NCI-H82 (cell line): ENCODE measurements at places on chromosomes 7 and 10.

GRCh38 chr7:136114966-136115762 lies 138.0 kb upstream of the MTPN start:
- DNase-seq = peak; percentile 72

DNA sequence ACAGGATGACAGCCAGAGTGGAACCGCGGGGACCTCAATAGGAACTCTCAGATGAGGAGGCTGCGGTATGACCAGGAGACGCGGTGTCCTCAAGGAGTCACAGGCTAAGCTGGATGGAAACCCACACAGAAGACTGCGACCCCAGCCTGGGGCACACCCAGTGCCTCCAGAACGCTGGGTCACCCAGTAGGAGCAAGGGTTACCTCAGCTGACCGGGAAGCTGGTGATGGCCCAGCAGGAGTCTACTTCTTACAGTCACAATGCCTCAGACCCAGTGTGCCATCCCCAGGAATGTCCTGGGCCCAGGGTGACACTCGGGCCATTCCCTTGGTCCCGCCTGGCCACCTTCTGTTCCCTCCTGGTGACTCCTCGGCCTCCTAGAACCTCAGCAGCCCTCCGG lies 29.9 kb downstream of the CNPY1 start:
- no peak for DNase-seq

GRCh38 chr7:2922348-2922691 lies 78.2 kb upstream of the GNA12 start:
- DNase-seq = no peak

- no peak for DNase-seq
Measured at GRCh38 chr10:28125701-28126100, 126.8 kb upstream of the ODAD2 start.

GRCh38 chr10:95364342-95364741 lies 73.5 kb upstream of the PDLIM1 start:
- no peak for DNase-seq

DNA sequence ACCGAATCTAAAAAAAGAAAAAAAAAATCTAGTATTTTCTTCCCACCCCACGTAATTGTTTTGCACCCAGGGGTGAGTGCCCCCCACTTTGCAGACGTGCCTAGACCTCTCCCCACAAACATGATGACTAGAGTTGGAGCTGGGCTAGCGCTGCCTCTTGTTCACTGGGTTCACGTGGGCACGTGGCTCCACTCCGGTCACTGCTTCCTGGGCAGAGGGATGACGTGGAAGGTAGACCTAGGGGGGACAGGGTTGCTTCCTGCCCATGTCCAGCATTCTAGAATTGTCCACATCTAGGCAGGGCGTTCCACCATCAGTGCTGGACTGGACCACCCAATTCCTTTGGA lies 861 bp upstream of the LIMK1 start:
- no peak for DNase-seq

- no peak for DNase-seq
Measured at GRCh38 chr7:101180130-101180755, at the start of gene NAT16. TSS of gene NAT16 (minus strand) at chr7:101180293. CDS start at chr7:101174807, 5,486 bp downstream.

GRCh38 chr7:101553018-101553770 lies 75.9 kb downstream of the MYL10 start:
- DNase-seq = no peak

- peak; percentile 46 for DNase-seq
Measured at GRCh38 chr10:99303899-99304861, 25.0 kb upstream of the CNNM1 start.

DNA sequence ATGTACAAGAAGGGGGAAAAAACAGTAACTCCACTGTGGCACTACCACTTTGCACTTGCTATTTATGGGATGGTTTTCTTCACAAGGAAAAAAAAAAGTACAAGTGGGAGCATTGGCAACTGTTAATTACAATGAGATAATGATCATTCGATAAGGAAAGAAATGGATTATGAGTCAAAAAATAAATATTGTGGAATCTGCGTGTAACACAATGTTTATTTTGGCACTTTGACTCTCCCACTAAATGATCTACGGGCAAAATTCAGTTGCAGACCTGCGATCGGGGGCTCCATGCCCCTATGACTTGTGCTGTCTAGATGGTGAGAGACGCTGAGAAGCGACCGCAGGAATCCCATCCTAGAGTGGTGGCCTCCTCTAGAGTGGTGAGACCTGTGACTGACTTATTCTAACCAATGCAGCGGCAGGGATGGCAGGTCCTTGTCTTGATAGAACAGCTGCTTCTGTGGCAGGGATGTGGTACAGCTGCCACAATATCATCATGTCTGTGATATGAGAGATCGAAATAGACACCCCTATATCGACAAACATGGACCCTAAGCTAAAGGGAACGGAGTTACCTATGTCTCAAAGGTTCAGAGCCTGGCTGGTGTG lies 345.0 kb upstream of the KLF6 start:
- no peak for DNase-seq

- DNase-seq = no peak
Measured at GRCh38 chr10:113322843-113323242, 230.0 kb upstream of the HABP2 start.

DNA sequence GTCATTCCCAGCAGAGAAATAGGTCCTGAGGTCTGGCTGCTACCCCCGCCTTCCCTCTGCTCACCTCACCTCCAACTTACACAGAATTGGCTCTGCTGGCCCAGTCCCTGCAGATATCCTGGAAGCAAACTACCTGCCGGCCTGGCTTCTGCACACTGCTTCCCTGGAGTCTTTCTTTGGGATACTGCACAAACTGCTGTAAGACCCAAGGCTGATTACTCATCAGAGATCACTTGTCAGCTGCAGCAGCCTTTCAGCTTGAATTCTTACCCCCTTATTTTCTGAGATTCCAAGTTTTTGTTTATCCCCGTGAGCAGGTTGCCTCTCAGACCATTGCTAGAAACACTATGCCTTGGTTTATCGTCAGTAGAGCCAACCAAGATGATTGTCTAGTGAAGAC lies 426.4 kb downstream of the PHTF2 start:
- DNase-seq = no peak

DNA sequence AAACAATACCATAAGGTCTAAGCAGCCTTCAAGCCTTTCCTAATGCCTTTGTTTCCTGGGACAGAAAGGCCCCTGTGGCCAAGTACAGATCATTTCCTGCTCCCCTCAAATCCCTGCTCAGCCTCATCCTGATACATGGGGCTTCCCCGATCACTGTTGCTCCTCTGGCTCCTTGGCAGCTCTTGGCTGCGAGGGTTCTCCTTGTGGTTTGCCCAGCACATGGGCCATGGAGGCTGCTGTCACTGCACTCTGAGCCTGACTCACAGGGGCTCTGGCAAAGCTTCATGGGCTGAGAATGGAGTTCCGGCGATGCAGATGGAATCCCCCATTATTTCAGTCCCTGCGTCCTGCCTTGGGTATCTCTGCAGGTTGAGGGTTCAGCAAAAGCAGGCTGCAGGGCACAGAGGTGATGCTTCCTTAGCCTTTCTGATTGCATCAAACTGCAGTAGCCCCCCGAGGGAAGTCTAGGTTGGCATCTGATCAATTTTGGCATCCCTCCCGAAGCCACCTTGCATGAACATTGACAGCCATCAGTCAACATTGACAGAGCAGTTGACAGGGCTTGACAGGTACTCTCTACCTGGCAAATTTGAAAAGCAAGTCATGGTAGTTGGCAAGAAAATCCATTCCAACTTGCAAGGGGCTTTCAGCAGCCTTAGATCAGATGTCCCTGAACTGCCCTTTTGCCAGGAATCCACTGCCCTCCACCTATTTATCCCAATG lies 168.6 kb downstream of the GFRA1 start:
- no peak for DNase-seq

DNA sequence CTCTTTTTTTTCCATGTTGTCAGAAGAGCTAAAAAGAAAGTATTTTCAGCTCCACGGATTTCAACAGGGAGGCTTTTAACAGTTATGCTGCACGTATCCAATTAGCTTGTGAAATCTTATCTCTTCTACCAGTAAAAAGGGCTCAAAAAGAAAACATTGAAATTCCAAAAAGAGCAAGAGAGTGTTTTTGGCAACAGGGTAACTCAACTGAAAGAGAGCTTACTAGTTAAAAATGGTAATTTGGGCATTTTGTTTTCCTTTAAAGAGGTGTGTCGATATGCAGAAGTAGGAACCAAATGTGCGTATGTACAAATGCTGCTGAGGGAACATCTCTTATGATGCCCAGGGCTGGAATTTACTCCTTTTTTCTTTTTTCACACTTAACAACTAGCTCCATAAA lies 292.8 kb downstream of the PRKG1 start:
- DNase-seq = no peak

- no peak for DNase-seq
Measured at GRCh38 chr7:91694351-91694841, 186.1 kb downstream of the MTERF1 start.

- no peak for DNase-seq
Measured at GRCh38 chr7:37430171-37430570, 18.5 kb downstream of the ELMO1 start.

- no peak for DNase-seq
Measured at GRCh38 chr7:145779140-145779539, 337.5 kb upstream of the CNTNAP2 start.

GRCh38 chr7:3198316-3198715 lies 102.7 kb upstream of the SDK1 start:
- DNase-seq = no peak

DNA sequence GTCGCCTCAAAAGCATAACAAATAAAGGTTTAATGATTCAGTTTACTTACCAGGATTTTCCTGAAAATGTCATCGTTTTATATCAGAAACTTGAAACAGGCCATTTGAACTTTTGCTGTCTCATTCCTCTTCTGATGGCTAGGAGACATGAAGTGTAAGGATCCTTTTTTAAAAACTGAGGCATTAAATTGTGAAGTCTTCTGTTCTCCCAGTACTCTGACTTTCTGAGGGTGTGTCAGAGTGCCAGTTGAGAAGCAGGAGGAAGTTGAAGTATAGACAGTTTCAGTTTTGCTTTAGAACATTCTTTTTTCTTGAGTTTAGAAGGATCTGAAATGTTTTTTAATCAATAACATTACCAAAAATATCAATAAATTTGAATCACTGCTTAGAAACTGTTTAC lies at the start of gene SAMD9L:
Gene SAMD9L, minus strand, starts transcription at position 242 of the 400 bp plus-strand sequence. CDS start 12,414 bp downstream, outside the sequence.
- no peak for DNase-seq

DNA sequence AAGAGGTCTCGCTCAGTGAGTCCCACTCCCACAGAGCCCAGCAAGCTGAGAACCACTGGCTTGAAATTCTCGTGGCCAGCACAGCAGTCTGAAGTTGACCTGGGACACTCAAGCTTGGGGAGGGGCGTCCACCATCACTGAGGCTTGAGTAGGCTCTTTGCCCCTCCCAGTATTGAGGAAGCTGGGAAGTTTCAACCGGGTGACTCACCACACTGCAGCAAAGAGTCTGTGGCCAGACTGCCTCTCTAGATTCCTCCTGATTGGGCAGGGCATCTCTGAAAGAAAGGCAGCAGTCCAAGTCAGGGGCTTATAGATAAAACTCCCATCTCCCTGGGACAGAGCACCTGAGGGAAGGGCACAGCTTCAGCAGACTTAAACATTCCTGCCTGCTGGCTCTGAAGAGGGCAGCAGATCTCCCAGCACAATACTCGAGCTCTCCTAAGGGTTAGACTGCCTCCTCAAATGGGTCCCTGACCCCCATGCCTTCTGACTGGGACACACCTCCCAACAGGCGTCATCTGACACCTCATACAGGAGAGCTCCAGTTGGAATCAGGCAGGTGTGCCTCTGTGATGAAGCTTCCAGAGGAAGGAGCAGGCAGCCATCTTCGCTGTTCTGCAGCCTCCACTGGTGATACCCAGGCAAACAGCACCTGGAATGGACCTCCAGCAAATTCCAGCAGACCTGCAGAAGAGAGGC lies 970.9 kb upstream of the LRRN3 start:
- DNase-seq = no peak
